ENCODE measurements at places on chromosomes 2 and 18. TPM values are rescaled to one million over a fixed set of nuclear protein-coding genes. Genes with fewer than 3 reads are reported as not detected.

The TSGA10 gene
- 21.5 TPM for total RNA-seq

DNA sequence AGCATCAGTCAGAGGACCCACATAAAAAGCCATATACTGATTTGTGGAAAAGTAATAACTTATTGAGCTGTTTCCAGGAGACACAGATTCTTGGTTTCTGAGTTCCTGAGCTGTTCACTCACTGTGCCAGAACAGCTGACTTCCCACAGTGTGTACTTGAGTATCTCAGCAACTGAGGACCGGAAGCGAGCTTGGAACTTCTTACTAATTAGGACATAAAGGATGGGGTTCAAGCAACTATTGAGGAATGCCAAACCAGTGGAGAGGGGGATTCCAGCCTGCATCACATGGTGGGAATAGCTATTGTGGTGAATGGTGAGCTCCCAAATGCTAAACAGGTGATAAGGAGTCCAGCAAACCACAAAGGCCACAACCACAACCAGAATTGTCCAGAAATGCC is 16.4 kb downstream of the EEF1B2 start:
- DNase-seq, result no peak

The RAB6C gene
- total RNA-seq, result not detected

GRCh38 chr2:217920879-217921603 is 81.8 kb downstream of the TNS1 start:
- no peak for DNase-seq

- DNase-seq, result no peak
Observed at GRCh38 chr18:23377669-23378301, 75.3 kb upstream of the RIOK3 start.

The ACKR3 gene
- total RNA-seq, result 6.3 TPM

DNA sequence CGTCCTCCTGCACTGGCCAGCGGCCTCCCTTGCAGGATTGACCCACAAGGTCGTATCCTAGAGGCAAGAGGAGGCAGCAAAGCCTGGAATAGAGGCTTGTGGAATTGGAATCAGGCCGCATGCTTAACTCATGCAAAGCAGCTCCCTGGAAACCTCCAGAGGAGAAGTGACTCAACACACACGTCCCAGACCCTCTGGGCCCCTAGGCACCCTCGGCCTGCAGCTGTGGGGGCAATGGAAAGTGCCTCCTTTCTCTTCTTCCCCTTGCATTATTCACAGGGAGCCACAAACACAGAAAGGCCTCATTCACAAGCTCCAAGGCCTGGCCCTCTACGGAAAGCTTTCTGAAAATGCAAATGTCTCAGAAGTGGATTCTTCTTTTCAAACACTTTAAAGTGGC is 19.6 kb downstream of the SPATA3 start:
- no peak for DNase-seq

The LGALSL gene
- total RNA-seq, result 22.8 TPM
